ENCODE measurements at places on chromosomes 11 and 22. TPM values are rescaled to one million over a fixed set of nuclear protein-coding genes. Genes with fewer than 3 reads are reported as not detected.

CEND1 gene
- total RNA-seq, result not detected

SPTBN2 gene
- 5.6 TPM for total RNA-seq

DEUP1 gene
- not detected for total RNA-seq

LMNTD2 gene
- 2.7 TPM for total RNA-seq

OR51B4 gene
- total RNA-seq, result not detected
